ENCODE measurements at places on chromosomes 5 and 9.

- no peak for DNase-seq
These were observed 5.4 kb downstream of the NPDC1 start for GRCh38 chr9:137040568-137040967.

DNA sequence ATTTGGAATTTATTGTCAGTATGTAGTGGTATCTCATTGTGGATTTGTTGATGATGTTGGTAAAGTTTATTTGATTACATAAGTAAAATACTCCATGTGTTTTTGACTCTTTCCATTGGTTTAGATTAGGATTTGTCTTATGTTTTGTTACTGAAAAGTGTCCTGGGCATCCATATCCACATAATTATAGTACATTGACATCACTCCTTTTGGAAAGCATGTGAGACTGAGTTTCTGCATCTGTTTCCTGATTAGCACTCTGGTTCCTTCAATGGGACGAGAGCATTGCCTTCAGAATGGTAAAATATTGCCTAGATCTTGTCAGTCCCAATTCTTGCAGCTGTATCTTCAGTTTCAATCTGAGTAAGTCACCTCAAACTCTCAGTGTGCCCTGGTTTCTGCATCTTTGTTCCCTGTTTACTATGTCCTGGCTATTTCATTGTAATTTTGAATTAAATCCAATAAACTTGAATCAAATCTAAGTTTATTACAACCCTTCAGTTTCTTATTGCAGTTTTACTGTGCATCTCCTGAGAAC lies 128.1 kb downstream of the FBXO38 start:
- no peak for DNase-seq

DNA sequence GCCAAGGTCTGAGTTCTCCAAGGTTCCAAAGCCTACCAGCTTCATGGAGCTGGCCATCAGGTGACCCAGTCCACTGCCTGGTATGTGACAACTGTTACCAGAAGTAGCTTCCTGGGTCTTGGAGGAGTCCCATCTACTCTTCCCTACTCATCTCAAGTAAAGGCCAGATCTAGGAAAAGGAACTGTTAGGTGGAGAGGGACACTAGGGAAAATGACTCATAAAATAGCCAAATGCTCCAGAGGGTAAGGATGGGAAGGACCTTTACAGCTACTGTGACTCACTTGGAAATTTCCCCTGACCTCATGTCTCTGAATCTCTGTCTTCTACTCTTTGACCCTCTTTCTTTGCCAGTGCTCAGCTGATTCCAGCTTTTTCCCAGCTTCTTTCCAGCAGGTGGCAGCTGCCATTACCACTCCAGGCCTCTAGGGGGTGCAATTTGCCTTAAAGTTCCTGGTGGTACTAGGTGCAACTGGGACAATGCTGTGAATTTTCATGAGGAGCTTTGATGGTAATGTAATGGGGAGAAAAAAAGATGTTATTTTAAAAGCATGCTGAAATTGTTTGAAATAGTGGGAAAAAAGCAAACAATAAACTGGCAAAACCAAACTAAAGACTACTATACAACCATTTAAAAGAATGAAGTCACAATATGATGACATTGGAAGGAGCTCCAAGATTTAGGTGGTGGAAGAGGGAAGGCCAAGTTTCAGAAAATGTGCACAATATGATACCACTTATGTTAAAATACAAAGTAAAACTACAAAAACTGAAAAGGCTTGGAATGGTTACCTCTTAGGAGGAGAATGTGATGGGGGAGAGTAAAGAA lies 27.1 kb upstream of the MYORG start:
- peak; percentile 95 for DNase-seq

- no peak for DNase-seq
These were observed 270.4 kb upstream of the TMEM161B start for GRCh38 chr5:88539026-88539425.

GRCh38 chr9:131874447-131874846 lies 134.6 kb upstream of the RAPGEF1 start:
- no peak for DNase-seq

DNA sequence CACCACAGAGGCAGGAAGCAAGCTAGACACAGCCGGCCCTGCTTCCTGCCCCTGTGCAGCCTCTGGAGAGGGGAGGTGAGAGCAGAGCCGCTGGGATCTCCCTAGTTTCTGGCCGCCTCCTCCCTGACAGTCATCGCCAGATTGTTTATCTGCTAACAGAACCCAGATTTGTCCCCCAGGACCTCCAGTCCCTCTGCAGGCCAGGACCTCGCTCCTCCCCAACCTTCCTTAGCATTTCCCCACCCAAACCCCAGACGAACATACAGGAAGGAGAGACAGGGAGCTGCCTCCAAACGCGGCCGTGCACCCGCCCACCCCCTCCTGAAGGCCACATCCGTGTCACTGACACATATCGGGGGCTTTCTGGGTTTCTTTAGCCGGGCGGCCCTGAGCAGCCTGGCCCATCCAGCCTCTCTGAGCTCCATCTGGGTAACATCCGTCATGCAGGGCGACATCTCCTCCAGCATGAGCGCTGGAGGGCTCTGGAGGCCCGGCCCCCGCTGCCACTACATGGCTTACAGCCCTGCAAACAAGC lies 47.5 kb downstream of the DBH start:
- peak; percentile 73 for DNase-seq

DNA sequence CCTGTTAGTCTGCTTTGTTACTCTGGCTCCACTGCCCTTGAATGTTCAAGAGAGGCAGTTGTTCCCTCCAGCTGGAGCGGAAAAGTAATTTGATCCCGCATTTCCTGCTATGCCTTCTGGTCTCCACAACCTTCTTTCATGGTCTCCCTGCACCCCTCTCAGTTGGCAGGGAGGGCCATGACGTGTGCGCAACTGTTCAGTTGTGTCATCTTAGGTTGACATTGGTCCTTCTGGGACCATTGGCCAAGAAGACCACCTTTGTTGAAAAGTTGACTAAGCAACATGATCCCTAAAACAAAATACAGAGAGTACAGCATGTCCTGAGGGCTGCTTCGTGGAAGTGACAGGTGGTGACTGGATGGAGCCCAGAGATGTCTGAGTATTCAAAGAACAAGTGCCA lies 192.5 kb upstream of the TUT7 start:
- DNase-seq: no peak

DNA sequence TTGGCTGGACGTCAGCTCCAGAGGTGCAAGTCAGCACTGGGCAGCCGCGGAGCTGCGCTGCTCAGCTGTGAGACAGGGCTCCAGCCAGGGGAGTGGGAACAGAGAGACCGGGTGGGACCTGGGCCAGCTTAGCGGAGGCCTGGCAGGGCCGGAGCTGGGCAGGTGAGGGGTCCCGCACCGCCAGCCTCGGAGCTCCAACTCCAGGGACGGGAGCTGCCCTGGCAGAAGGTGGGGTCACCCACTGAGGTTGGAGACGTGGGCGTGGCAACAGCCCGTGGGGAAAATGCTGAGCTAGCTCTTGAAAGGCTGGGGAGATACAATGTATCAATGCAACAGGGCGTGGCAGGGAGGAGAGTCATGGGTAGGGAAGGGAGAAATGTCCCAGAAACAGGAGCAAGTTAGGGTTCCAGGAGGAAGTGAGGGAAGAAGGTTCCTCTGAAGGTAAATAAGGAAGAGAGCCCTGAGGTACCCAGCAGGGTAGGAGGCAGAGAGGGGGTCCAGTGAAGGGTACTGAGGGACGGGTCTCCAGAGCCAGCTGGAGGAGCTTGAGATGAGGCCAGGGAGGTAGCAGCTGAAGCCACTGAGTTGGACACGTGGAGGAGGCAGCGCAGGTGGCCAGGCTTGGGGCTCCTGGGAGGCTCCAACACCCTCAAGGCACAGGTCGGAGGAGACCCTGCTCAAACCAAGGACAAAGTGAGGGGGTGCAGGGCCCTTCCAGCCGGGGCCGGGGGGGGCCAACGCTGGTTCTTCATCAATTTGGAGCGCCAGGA lies 736 bp upstream of the NKD2 start:
- peak; percentile 24 for DNase-seq

DNA sequence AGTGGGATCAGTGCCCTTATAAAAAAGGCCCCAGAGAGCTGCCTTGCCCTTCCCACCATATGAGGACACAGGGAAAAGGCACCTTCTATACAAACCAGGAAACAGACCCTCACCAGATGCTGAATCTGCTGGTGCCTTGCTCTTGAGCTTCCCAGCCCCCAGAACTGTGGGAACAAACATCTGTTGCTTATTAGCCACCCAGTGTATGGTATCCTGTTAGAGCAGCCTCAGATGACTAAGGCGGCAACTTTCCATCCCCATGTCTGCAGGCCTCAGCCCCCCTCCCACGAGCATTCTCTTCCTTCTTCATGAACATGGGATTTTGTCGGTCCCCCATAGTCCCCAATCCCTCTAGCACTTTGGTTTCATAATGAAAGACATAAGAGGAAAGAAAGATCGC lies 202.5 kb upstream of the GAS1 start:
- no peak for DNase-seq

- no peak for DNase-seq
These were observed 61.1 kb upstream of the MAN2A1 start for GRCh38 chr5:109628591-109628990.

DNA sequence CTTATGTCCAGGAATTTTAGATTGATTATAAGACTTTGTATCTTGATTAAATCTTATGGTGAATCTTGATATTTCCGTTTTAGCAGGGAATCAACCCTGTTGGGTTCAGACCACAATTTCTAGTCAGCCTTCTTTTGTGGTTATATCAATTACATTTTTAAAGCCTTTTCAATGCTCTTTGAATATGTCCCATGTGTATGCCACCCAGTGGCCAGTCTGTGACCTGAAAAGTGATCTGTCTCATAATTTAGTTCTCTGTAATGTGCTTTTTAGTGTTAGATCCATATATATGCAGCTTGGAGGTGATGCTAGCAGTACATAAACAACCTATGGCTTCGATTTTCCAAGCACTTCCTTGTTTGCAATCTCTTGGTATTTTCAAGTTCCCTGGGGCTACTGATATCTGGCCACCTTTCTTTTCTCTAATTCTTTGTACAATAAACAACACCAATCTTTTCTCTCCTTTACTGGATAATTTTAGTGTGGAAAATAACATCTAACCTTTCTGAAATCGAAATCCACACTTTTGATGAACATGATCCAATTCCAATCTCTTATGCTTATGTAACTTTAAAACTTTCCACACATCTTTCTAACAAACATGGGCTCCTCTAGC lies 28.8 kb downstream of the PDE8B start:
- DNase-seq: no peak

DNA sequence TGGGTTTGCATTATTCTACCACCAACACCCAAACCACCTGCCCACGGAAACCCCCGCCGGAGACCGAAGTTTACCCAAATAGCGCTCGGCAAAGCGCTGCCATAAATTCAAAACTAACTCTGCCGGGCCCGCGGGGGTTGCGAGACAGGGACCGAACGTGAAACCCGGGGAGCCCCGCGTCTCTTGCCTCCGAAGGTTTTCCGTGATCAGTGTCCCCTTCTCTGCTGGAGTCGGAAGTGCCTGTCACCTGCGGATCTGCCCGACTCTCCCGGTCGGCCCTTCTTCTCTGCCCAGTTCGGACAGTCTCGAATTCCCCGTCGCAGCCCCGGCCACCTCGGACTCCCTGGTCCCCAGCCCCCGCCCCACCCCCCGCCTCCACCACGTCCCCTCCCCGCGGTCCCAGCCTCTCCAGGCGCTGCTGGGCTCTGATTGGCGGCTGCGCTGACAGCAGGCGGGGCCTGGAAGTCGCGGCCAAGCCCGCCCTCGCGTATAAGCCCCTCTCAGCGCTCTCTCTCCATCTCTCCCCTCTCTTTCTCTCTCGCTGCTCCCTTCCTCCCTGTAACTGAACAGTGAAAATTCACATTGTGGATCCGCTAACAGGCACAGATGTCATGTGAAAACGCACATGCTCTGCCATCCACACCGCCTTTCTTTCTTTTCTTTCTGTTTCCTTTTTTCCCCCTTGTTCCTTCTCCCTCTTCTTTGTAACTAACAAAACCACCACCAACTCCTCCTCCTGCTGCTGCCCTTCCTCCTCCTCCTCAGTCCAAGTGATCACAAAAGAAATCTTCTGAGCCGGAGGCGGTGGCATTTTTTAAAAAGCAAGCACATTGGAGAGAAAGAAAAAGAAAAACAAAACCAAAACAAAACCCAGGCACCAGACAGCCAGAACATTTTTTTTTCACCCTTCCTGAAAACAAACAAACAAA lies at the start of gene RORB:
RORB (plus strand) TSS at position 517 of the 929 bp plus-strand sequence. CDS start 642 bp downstream, outside the sequence.
- DNase-seq: peak; percentile 87

GRCh38 chr9:137150617-137151457 lies 11.9 kb downstream of the GRIN1 start:
- no peak for DNase-seq

DNA sequence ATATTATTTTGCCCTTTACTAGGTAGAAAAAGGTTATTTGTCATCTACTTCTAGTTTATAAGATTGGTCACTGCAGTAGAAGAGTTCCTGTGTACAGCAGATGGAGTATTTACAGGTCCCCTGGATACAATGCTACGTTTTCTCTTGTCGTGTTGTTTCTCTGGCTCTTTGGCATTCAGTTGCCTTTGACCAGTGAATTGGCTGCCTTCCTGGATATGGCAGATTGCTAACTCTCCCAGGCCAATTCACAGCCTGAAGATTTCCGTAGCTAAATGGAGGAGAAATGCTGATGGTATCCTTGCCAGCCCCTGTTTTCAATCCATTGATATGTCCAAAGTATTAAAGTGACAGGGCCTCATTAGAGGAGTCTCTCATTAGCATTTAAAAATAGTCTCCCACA lies 32.5 kb upstream of the GNAQ start:
- DNase-seq: no peak

- DNase-seq: no peak
These were observed 1.1 kb downstream of the PCYOX1L start for GRCh38 chr5:149358868-149359495.

GRCh38 chr9:27943501-27943900 lies 370.2 kb upstream of the C9orf72 start:
- DNase-seq: no peak

GRCh38 chr5:67205981-67206380 lies 9.4 kb upstream of the CD180 start:
- no peak for DNase-seq

GRCh38 chr9:114011313-114011712 lies 66.8 kb downstream of the AMBP start:
- no peak for DNase-seq

DNA sequence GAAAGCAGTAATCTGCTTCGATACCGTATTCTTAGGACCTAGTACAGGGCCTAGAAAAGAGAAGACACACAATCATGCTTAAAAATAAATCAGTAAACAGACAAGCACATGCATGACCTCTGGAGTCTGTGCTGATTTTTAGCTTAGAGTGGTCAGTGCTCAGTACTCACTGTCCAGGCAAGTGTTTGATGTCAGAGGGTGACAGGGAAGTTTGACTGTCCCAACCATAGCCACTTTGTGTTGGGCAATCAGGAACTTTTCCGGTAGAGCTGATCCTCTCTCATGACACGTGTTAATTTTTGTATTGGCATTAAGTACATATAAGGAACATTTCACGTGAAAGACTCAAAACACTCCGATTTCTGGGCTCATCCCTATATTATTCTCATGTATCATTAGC lies 464.7 kb upstream of the KLF4 start:
- DNase-seq: no peak

- no peak for DNase-seq
These were observed 147.8 kb downstream of the OXCT1 start for GRCh38 chr5:41722359-41722950.

DNA sequence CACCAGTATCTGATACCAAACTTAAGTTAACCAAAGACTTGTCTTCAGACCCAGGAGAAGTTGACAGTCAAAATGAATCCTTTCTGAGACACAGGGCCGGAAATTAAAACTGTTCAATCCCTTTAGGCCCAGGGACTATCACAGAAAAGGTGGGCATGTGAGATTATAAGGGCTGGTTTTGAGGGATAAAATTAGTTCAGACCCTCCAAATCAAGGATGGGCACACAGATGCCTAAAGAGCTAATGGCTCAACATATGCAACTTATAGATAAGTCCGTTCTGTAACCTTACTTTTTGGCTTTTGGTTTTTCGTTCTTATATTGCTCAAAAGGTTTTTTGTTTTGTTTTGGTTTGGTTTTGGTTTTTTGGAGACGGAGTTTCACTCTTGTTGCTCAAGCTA lies 129.6 kb upstream of the ABCA1 start:
- no peak for DNase-seq
